Fibroblast of skin of scalp (primary cell): ENCODE measurements at places on chromosomes 7 and 10.

GRCh38 chr7:50803359-50804337 is 21.0 kb upstream of the GRB10 start:
- no peak for DNase-seq

GRCh38 chr10:46170789-46171188 is 116.0 kb upstream of the ANTXRL start:
- no peak for DNase-seq

GRCh38 chr10:44578271-44578670 is 193.4 kb upstream of the CXCL12 start:
- DNase-seq = no peak

GRCh38 chr7:26858735-26859134 is 5.7 kb downstream of the SKAP2 start:
- no peak for DNase-seq

GRCh38 chr7:128309124-128309523 is 34.6 kb downstream of the RBM28 start:
- no peak for DNase-seq

- no peak for DNase-seq
Measured at GRCh38 chr10:127579640-127580039, 30.5 kb downstream of the NPS start.

DNA sequence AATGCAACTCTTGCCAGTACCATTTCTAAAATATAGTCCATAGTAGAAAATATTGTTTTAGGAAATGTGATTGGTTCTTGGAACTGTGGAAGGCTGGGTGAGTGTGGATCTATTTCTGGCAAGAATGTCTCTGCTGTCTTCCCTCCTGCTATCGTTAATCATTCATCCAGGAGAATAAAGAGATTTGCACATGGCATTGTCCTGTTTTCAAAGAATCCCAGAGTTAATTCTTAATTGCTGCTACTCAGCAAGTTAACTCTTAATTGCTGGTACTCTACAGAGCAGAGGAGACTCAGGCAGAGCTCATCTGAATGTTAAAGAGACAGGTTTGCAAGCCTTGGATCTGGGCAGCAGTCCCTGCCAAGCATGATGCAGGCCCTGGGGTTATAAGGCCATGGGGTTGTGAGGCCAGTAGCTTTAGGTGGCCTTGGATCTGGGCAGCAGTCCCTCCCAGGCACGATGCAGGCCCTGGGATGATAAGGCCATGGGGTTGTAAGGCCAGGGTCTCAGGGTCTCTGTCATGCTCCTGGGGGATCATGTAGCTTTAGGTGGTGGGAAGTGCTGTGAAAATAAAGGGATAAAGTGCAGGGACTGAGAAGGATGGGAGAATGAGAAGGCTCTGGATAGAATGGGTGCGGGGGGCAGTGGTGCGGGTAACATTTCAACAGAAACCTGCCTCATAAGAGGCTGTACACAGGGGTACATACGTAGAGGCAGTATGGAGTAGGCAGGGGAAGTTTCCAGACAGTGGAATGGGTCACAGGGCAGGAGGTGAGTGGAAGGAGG is 162.3 kb downstream of the SVIL start:
- no peak for DNase-seq

DNA sequence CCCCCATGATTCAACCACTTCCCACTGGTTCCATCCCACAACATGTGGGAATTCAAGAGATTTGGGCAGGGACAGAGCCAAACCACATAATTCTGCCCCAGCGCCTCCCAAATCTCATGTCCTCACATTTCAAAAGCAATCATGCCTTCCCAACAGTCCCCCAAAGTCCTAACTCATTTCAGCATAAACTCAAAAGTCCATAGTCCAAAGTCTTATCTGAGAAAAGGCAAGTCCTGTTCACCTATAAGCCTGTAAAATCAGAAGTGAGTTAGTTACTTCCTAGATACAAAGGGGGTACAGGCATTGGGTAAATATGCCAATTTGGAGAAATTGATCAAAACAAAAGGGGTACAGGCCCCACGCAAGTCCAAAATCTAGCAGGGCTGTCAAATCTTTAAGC is 272.9 kb downstream of the MAGI2 start:
- DNase-seq = peak; percentile 1

GRCh38 chr10:21285742-21286331 is 239.6 kb downstream of the SKIDA1 start:
- DNase-seq = peak; percentile 58

GRCh38 chr7:131189488-131189887 is 138.2 kb upstream of the MKLN1 start:
- DNase-seq = no peak

DNA sequence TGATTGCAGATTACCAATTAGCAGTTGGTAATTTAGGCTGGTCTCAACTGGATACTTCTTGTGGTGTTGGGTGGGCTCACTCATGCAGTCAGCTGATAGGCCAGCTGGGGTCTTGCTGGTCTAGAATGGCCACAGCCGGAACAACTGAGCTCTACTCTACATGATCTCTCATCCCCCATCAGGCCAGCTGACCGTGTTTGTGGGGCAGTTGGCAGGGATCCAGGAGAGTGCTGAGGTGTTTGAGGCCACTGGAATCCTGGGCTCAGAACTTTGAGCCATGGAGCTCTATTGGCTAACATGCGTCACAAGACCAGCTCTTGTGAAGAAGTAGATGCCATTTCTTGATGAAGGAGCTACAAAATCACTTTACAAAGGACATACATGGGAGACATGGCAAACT is 242.4 kb downstream of the GFRA1 start:
- DNase-seq = no peak

- DNase-seq = no peak
Measured at GRCh38 chr7:143360788-143361551, 1.5 kb downstream of the FAM131B start.

- no peak for DNase-seq
Measured at GRCh38 chr7:150406567-150407421, 27.7 kb downstream of the ZNF775 start.

- DNase-seq = peak; percentile 51
Measured at GRCh38 chr7:127514499-127514898, 70.9 kb downstream of the GCC1 start.
